Fibroblast of lung (primary cell): ENCODE measurements at places on chromosomes 3 and 15.

DNA sequence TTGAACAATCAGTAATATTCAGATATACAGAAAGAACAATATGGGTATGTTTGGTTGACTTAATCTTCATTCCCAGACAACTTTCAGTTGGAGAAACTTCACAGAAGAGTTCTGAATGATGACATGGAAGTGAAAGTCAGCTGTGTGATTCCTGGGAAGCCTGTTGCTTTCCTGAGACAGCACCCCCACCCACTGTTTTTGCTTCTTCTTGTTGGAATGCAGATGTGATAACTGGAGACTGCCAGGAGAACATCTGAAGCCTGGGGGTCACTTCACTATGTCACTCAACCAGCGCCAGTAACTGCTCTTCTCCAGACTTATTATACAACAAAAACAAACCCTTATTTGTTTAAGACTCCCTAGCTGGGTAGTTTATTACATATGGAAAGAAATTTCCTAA is 599.4 kb downstream of the ZIC1 start:
- DNase-seq: no peak

DNA sequence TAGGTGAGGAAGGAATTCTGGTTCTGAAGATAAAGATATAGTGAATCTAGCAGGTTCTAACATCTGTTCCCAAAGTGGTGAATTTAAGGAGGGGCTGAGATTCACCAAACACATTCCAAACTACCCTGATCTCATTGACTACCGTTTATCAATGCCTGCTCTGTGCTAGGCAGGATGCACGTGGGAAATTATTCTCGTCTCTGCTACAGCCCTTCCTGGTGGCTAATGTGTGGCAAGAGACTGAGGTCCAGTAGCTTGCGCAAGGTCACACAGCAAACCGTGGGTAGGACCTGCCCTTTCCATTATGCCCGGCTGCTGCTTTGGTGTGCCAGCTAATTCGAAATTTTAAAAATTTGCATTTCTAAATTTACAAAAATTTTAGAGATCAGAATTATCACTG is 209.5 kb upstream of the TRIM42 start:
- DNase-seq: no peak

- peak; percentile 40 for DNase-seq
These were observed 39.7 kb downstream of the MEF2A start for GRCh38 chr15:99605490-99605931.

- no peak for DNase-seq
These were observed 83.6 kb upstream of the TNIK start for GRCh38 chr3:171543759-171544300.

DNA sequence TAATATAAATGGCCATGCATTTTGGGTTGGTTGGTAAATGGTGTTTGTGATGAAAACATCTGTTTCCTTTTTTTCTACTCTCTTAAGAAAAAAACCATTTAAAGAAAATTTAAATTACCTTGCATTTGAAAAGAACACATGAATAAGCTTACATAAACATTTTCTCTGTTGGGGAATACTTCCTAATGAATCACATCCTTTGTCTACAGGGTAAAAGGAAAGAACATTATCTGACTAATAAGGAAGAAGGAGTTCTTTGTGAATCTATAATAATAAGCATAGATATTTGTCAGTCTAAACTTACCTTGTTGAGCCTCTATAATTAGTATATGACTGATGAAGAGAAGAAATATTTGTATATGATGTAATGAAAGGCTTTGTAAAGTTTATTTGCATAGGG is 254.1 kb upstream of the ZNF717 start:
- peak; percentile 65 for DNase-seq

DNA sequence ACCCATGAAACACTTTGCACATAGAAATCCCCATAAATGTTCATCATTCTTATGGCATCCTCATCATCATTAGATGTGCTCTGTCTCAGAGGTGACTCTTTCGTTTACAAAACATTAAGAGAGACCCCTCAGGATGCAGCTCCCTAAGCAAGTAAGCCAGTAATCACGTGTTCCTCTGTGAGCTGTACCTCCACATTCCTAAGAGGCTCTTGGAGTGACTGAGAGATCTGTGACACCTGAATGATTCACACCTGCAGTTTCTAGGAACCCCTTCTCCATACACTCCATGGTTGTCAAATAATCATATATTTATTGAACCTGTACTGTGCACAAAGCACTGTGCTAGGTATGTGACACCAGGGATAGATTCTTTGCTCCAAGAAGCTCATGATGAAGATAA is 602.4 kb downstream of the UNC13C start:
- no peak for DNase-seq

- peak; percentile 61 for DNase-seq
These were observed 53.0 kb downstream of the STARD5 start for GRCh38 chr15:81270781-81271491.

DNA sequence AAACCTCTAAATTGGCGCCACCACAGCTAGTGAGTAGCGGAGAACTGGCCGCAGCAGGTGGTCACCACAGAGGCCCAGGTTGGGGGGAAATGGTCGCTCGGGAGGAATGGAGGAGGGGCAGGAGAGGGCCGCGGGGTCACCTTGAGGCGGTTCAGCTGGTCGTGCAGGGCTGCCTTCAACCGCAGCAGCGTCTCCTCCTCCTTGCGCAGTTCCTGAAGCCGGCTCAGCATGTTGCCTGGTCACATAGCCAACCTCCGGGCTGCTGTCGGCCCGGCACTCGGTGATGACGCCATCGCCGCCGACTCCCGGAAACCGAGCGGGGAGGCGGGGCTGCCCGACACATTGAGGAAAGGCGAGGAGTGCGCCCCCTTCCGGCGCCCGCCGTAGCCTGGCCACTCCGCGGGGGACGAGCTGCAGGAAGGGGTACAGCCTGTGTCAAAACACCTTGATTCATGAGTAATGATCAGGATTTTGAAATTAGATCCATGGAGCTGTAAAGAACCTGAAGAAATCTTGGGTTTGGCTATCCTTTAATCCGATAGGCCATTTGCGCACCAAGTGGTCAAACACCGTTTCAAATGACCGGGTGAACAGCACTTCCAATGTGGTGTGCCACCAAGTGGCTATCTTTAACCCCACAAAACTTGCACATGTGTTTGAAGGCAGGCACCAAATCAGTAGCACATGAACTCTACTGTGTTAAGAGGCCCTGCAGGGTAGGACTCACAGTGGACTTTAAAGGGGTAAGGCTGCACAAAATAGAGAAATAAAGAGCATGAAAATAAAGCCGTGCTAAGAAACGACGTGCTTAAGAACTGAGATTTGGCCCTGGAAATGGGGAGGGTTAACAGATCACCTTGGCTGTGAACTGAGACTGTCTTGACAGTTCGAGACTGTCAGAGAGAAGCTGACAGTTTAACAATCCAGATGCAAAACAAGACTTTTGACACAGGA is at the start of gene SNAPC5:
SNAPC5 (minus strand) TSS at position 261 of the 954 bp plus-strand sequence; CDS start at position 230, 31 bp downstream.
- peak; percentile 93 for DNase-seq

DNA sequence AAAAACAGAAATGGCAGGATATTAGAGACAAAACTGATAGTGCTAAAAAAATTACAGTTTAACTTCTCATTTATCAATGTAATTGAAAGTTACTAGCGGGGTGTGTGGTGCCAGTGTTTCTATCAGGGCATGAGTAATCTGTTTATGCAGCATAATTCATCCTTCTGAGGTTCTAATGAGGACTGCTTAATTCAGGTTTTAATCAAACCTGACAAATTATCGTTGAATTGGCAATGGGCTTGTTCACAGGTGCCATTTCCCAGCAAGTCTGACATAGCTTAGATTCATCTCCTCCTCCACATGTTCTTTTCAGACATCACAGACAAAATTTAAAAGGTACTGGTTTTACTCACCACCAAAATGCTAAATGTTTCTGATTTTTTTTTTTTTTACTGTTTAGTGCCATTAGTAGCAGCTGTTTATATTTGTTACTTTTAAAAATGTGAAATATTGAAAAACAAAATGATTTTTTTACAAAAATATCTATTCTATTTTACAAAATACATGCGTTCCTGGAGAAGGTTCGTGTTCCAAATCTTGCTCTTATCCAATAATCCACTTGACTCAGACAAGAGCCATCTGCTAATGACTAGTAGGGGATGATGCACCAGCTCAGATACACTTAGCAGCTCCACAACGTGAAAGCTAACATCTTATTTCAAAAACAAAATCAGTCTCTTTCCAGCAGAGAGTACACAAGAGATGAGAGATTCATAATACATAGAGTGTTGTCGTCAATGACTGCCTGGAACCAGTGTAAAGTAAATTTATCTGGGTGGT is 447.7 kb upstream of the DPPA4 start:
- DNase-seq: no peak

DNA sequence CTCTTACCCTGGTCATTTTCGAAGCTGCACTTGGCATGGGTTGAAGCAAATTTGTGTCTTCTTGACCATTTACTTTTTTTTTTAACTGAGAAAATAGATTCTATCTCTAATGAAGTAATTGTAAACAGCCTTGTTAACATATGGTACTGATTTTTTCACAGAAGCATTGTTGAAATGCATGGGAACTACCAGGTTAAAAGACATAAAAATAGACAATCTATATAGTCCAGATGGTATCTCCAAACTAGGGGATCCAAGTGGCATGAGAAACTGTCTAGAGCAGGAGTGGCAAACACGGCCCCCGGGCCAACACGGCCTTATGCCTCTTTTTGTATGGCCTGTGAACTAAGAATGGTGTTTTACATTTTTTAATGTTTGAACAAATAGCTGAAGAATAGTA is 41.9 kb downstream of the CACNA1D start:
- no peak for DNase-seq

DNA sequence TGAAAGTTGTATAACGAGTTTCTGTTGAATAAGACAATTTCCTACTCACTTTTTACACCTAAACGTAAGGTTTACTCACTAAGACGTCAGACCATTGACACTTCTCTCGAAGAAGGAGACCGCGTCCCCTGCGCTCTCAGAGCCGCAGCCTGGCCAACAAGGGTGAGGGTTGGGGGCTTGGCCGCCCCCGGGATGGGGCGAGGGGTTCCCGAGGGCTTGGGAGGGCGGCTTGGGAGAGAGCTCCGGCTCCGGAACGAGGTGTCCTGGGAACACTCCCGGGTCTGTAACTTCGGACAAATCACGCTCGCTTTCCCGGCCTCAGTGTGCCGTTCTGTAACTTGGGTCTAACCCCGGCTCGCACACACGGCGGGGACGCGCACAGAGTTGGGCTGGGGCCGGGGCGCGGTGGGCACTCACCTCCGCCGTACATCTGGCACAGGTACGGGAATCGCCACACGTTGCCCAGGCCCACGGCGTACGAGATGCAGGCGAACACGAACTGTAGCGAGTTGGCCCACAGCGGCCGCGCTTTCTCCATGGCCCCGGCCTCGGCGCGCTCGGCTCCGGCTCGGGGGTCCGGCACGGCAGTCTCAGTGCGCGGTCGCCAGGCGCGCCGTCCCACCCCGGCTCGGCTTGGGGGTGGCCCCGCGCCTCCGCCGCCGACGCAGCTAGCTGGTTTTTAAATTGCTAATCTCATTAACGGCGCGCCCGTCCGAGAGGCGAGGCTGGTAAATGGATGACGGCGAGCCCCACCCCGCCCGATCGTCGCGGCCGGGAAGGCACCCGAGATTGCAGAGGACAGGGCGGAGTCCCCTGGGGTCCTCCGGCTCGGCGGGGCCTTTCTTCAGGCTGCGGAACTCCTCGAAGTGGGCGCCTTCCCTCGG is at the start of gene SLC6A20:
SLC6A20 (minus strand) TSS at position 655 of the 884 bp plus-strand sequence; CDS start at position 538, 117 bp downstream.
- no peak for DNase-seq
